ENCODE measurements at places on chromosomes 3 and 15.

DNA sequence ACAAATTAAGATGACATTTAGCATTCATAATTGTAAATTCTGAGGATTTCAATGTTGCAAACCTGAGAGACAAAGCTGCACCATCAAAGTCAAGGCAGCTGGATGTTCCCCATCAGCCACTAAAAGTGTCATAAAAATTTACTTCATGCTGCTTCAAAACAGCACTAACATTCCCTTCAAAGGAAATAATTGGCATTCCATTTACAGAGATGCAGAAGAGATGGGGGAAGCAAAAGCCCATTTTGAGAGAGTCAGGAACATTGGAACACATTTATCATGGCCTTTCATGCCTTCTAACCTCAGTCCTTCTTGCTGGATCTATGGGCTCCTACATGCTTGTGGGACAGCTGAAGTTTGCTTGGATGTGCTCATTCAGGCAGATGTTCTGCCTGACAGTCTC, 6.4 kb upstream of the TMEM158 start:
- DNase-seq: no peak

- DNase-seq: no peak
Measured at GRCh38 chr3:170240671-170241070, 18.4 kb downstream of the PRKCI start.

- DNase-seq: no peak
Measured at GRCh38 chr3:126179825-126180476, 435 bp downstream of the ALDH1L1 start.

GRCh38 chr3:141030296-141030695, 20.9 kb upstream of the SPSB4 start:
- no peak for DNase-seq

GRCh38 chr3:194711286-194711685, 25.6 kb downstream of the FAM43A start:
- DNase-seq: peak; percentile 26

DNA sequence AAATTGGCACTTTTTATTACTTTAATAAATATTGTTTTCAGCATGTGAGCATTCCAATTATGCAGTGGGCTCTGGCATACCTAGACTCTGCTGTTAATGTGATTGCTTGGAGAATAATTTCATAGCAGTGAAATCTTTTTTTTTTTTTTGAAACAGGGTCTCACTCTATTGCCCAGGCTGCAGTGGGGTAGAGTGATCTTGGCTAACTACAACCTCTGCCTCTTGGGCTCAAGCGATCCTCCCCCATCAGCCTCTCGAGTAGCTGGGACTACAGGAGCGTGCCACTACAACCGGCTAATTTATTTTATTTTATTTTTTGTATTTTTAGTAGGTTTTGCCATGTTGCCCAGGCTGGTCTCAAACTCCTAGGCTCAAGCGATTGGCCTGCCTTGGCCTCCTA, 14.6 kb upstream of the CORO2B start:
- no peak for DNase-seq

DNA sequence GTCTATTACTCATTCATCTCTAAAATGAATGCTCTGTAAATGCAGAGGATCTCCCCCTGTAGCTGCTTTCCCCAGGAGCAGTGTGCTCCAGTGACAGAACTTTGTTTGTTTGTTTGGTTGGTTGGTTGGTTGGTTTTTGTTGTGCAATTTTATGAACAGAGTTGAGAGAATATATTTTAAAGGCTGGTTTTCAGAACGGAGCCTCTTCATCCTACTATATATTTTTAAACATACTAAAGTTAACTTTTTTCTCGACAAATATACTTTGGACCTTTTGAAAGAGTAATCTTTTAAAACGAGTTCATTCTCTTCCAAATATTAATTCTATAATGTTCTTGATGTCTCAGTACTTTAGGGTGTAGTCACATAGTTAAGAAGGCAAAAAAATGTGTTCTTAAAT, 20.2 kb downstream of the RYR3 start:
- no peak for DNase-seq

DNA sequence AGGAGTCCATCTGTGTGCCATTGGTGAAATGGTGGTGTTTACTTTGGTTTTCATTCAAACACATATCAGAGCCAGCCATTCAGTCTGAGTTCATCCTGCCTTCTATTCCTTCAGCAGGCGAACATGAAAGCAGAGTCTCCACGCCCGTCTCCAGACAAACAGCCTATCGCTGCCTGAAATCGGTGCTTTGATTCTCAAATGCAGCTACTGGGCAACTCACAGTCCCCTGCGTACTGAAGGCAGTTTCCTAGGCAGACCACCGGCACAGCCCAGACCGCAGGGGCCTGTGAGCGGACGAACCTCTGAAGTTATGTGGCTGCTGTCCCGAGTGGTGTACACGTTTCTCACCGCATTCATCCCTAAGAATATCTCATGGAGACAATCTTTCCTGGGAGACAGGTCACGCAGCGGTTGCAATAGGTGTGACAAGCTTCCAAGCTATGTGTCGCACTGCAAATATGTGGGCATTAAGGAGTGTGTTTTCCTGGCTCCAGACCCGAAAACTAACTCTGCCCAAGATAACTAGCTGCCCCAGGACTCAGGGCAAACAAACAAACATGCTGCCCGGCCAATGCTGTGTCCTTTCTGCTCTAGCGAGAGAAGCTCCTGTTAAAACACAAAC, 16.9 kb upstream of the RYR3 start:
- peak; percentile 72 for DNase-seq

DNA sequence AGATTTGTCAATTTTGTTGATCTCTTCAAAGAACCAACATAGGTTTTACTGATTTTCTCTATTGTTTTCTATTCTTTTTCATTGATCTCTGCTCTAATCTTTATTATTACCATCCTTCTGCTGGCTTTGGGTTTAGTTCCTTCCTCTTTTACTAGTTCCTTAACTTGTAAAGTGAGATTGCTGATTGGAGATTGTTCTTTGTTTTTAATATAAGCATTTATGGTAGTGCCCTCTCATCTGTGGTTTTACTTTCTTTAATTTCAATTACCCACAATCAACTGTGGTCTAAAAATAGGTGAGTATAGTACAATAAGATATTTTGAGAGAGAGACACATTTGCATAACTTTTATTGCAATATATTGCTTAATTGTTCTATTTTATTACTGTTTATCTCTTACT, 13.2 kb upstream of the CLRN1 start:
- no peak for DNase-seq

GRCh38 chr3:16841041-16841753, 43.6 kb upstream of the PLCL2 start:
- DNase-seq: no peak

- peak; percentile 74 for DNase-seq
Measured at GRCh38 chr3:52770496-52771333, at the start of gene NEK4. TSS of gene NEK4 (minus strand) at chr3:52770940. CDS start at chr3:52770746, 194 bp downstream.

DNA sequence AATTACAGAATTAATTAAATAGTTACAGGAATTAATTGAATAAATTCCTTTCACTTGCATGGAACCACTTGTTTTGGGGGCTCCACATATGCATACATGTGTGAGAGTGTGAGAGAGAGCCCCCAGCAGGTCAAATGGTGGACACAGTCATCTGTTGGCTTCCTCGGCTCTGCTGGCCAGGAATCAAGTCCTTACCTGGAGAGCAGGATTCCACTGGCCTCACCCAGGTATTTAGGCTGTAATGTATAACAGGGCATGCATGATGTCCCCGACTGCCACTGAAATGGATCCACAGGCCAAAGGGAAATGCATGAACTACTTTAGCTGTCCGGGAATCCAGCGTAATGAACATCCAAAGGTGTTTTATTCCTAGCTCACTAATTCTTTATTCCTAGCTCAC, 139.7 kb upstream of the SMAD3 start:
- DNase-seq: peak; percentile 14

DNA sequence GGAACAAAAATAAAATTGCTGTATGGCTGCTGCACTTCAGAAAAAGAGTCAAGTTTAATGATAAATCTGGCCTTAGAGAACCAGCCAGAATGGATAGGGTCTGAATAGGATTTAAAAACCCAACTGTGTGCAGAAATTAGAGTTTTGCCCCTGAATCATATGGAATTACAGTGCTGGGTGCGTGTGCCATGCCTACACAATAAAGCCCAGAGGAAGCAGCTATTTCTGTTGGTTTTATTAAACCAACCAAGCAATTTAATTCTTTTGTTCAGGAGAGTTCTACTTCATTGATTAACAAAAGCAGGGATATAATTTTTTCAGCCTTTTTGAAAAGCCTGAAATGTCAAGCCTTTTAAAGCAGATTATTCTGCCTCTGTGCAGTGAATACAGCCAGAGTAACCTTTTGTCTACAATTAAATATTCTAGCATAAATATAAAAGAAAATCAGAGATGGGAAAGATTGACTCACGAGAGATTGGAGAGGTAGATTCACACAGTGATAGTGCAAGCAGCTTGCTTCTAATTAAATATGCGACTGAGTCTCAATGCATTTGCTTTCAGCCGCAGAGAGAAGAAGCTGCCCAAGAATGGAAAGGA, 66.7 kb upstream of the DNAJC19 start:
- no peak for DNase-seq

DNA sequence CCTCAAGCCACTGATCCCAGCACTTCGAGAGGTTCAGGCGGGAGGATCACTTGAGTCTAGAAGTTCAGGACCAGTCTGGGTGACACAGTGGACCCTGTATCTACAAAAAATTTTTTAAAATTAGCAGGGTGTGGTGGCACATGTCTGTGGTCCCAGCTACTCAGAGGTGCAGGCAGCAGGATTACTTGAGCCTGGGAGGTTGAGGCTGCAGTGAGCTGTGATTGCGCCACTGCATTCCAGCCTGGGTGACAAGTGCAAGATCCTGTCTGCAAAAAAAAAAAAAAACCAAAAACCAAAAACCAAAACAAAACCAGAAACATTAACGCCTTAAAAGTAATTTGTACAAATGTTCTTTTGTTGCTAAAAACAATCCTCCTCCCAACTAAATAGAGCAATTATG, 27.9 kb upstream of the SLC12A8 start:
- peak; percentile 59 for DNase-seq

DNA sequence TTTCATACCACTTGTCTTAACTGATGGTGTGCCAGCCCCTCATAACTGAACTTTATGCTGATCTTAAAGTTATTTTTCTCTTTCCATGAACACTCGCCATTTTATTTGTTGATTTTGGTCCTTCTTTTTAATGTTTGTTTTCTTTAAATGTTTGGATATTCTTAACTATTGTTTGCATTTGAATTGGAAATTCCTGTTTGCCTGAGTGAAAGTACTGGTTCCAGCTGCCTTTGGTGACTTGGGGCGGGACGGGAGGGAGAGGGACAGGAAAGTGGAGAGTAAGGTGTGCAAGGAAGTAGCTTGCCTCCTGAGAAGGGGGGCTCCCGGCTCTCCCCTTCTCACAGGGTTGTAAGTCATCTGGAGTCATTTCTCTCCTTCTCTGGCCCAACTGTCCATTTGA, 287.1 kb upstream of the PPP2R3A start:
- DNase-seq: no peak
